ENCODE measurements at places on chromosomes 3 and 15.

DNA sequence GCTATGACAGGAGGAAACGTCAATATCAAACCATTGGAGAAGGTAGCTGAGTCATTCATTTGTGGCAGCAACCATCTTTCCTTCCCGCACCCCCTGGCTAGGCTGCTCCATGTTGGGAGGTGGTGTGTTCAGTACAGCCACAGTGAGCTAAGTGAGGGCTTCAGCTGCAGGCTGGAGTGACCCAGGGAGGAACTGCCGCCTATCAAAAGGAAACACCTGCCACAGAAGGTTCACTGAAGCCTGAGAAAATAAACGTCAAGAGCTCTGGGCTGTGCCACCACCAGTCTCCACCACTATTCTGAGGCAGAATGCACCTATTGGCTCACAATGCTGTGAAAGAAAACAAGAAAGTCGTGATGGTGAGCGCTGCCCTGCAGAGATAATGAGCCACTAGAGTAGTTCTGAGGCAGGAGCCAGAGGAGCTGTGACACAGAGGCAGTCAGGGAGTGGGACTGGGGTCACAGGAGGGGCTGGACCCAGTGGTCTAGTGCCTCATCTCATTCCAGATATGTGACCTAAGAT, 34.8 kb upstream of the CD47 start:
- DNase-seq, result no peak

GRCh38 chr15:29352402-29352801, 82.8 kb upstream of the NSMCE3 start:
- DNase-seq, result no peak

GRCh38 chr3:116639641-116640040, 69.9 kb upstream of the TUSC7 start:
- no peak for DNase-seq

DNA sequence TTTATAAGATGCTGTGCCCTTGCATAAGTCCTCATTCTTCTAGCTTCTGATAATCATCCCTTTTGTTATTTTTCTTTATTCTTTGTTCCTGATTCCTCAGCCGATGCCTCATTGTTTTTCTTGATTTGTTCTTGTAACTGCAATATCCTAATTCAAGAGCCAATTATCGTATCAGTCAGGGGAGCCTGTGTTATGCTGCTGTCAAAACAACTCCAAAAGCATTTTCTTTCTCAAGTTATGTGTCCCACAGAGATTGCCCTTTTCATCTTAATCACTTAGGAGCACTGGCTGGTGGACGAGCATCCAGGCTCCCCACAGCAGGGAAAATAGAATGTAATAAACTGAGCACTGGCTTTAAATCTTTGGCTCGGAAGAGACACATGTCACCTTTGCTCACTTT, 207.3 kb downstream of the CHL1 start:
- no peak for DNase-seq

DNA sequence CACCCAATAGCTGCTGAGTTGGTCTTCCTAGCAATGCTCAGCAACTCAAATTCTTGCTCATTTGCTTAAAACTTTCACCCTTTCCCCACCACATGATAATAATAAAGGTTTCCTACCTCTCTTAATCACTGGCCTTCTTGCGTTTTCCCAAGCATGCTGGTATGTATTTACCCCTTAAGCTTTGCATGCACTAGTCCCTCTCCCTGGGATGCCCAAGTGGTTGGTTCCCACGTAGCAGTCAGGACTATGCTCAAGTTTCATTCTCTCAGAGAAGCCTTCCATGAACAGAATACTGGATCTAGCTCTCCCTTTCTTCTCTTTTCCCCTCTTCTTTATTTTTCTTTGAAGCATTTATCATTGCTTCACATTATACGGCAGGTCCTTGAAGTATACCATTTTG, 108.8 kb downstream of the KBTBD8 start:
- DNase-seq, result no peak

- DNase-seq, result no peak
Measured at GRCh38 chr3:25449857-25450256, 21.8 kb downstream of the RARB start.

GRCh38 chr15:60831540-60831939, 352.6 kb upstream of the ICE2 start:
- no peak for DNase-seq

GRCh38 chr15:39285663-39286062, 295.2 kb upstream of the THBS1 start:
- no peak for DNase-seq

All from islet precursor cell (in vitro differentiated cells).